ENCODE measurements at places on chromosomes 7 and 10. TPM values are rescaled to one million over a fixed set of nuclear protein-coding genes. Genes with fewer than 3 reads are reported as not detected.

GRCh38 chr7:87218796-87219544 lies 562 bp downstream of the TMEM243 start:
- peak overlapping the region; percentile 81 for H3K4me3 ChIP-seq
- peak; percentile 57 for DNase-seq
- H3K36me3 ChIP-seq = no peaks in the 10 kb centered on the region

DNA sequence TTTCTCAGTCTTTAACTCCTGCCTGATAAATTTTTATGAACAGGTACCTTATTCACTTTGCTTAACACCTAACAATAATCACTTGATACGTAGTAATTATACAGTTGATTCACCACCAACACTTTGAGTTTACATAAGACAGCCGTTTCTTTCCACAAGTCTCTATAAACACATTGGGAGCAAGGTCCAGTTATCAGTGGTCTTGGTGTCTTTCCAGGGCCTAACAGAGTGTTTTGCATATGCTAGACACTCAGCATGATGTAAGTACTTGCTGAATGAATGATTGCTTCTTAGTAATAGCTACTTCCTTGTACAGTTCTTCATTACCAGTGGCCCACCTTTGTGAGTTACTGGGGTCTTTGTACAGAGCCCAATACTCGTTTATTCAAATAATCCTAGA lies 6.4 kb downstream of the CLDN12 start:
- H3K27ac ChIP-seq = no peak overlapping the region
- DNase-seq = no peak
- no peaks in the 10 kb centered on the region for H3K27me3 ChIP-seq
- H3K4me3 ChIP-seq = no peak overlapping the region
- H3K36me3 ChIP-seq = no peaks in the 10 kb centered on the region

DNA sequence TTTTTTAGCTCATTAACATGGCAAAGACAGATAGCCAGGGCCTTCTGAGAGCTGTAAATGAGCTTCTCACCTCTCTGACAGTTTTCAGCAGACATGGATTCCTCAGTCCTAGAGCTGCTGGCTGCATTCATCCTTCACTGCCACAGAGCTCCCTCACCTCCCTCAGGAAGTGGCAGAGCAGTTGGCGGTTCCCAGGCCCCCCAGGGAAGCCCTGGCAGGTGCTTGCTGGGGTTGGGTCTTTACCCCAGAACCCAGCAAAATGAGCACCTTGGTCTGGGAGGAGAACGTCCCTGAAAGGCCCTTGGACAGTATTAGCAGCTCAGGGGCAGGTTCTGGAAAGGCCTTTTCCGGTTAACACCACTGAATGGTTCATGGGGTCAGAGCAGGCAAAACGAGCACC lies 288.0 kb downstream of the PTPRN2 start:
- no peak overlapping the region for H3K27ac ChIP-seq
- H3K27me3 ChIP-seq = no peaks in the 10 kb centered on the region
- DNase-seq = no peak
- no peaks in the 10 kb centered on the region for H3K36me3 ChIP-seq
- no peaks in the 10 kb centered on the region for H3K4me1 ChIP-seq

GRCh38 chr10:29828956-29829355 lies 194.2 kb upstream of the SVIL start:
- no peaks in the 10 kb centered on the region for H3K36me3 ChIP-seq
- H3K27ac ChIP-seq = peak overlapping the region; percentile 68
- H3K4me3 ChIP-seq = no peak overlapping the region
- H3K4me1 ChIP-seq = peaks cover 10% of the 10 kb centered on the region

GRCh38 chr7:159141660-159142059 lies 3.0 kb downstream of the VIPR2 start:
- H3K27me3 ChIP-seq = no peaks in the 10 kb centered on the region
- no peaks in the 10 kb centered on the region for H3K36me3 ChIP-seq
- peaks cover 7% of the 10 kb centered on the region for H3K4me1 ChIP-seq
- no peak overlapping the region for H3K4me3 ChIP-seq

GRCh38 chr10:129046065-129046681 lies 420.9 kb upstream of the MGMT start:
- H3K27ac ChIP-seq = no peak overlapping the region
- DNase-seq = peak; percentile 31
- no peak overlapping the region for H3K4me3 ChIP-seq
- no peaks in the 10 kb centered on the region for H3K27me3 ChIP-seq
- H3K4me1 ChIP-seq = no peaks in the 10 kb centered on the region
- no peaks in the 10 kb centered on the region for H3K36me3 ChIP-seq

- no peak for DNase-seq
- no peaks in the 10 kb centered on the region for H3K27me3 ChIP-seq
- H3K4me3 ChIP-seq = no peak overlapping the region
- H3K27ac ChIP-seq = no peak overlapping the region
- no peaks in the 10 kb centered on the region for H3K4me1 ChIP-seq
- no peaks in the 10 kb centered on the region for H3K36me3 ChIP-seq
Measured at GRCh38 chr10:1366322-1366691, 310.1 kb downstream of the WDR37 start.

GRCh38 chr7:103560136-103560535 lies 114.1 kb upstream of the SLC26A5 start:
- H3K36me3 ChIP-seq = no peaks in the 10 kb centered on the region
- H3K27me3 ChIP-seq = no peaks in the 10 kb centered on the region
- H3K4me3 ChIP-seq = no peak overlapping the region

GRCh38 chr10:35336921-35337823 lies 863 bp downstream of the CCNY start:
- no peaks in the 10 kb centered on the region for H3K36me3 ChIP-seq
- H3K27me3 ChIP-seq = no peaks in the 10 kb centered on the region
- H3K4me3 ChIP-seq = peak overlapping the region; percentile 63

DNA sequence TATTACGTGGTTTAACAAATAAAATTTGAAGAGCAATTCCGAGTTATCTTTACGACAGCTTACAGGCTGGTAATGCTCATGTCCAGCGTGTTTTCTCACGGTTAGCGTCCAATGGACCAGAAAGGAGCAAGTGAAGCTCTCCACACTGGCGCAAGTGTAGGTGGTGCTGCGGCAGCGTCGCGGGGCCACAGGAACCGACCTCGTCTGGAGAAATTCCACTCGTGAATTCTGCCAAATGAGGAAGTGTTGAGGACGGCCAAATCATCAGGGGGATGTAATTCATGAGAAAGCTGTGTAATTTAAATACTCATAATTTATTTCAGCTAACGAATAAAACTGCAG lies 350 bp upstream of the ZNF37A start:
- H3K27ac ChIP-seq = peak overlapping the region; percentile 61
- no peaks in the 10 kb centered on the region for H3K4me1 ChIP-seq
- H3K4me3 ChIP-seq = peak overlapping the region; percentile 74
- no peak for DNase-seq

GRCh38 chr7:99562832-99563231 lies 4.4 kb downstream of the ZNF655 start:
- no peaks in the 10 kb centered on the region for H3K36me3 ChIP-seq
- no peak overlapping the region for H3K4me3 ChIP-seq
- H3K27me3 ChIP-seq = no peaks in the 10 kb centered on the region

DNA sequence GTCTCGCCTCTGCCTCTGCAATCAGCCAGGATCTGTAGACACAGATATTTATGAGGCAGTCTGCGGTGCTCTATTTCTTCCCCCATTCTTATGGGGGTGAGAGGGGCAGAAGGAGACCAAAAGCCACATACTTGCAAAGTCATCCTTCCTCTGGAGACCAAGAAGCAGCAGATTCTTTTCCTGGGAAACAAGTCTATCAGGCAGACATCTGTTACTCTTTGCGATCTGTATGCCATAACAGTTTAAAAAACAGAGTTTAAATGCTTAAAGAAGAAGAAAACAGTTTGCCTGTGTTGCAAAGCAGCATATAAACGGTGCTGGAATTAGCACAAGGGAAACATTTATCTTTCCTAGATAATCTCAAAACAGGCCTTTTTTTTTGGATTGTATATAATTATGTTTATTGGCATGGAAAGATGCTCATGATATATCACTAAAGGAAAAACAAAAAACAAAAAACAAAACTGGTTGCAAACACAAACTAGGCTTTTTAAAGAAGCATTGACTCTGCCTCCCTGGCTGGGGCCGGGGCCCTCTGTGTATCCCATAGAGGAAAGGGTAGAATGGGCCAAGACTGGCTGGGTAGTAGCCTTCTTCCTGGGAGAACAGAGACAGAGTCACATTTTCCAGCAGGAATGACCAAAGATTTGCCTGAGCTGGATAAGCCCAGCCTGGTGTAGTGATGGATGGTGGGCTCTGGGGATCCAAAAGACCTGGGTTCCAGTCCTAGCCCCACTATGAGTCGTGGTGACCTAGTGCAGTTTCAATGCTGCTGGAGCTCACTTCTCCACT lies 50.4 kb downstream of the RGS10 start:
- no peaks in the 10 kb centered on the region for H3K36me3 ChIP-seq
- H3K27ac ChIP-seq = no peak overlapping the region
- H3K27me3 ChIP-seq = no peaks in the 10 kb centered on the region
- no peaks in the 10 kb centered on the region for H3K4me1 ChIP-seq

DNA sequence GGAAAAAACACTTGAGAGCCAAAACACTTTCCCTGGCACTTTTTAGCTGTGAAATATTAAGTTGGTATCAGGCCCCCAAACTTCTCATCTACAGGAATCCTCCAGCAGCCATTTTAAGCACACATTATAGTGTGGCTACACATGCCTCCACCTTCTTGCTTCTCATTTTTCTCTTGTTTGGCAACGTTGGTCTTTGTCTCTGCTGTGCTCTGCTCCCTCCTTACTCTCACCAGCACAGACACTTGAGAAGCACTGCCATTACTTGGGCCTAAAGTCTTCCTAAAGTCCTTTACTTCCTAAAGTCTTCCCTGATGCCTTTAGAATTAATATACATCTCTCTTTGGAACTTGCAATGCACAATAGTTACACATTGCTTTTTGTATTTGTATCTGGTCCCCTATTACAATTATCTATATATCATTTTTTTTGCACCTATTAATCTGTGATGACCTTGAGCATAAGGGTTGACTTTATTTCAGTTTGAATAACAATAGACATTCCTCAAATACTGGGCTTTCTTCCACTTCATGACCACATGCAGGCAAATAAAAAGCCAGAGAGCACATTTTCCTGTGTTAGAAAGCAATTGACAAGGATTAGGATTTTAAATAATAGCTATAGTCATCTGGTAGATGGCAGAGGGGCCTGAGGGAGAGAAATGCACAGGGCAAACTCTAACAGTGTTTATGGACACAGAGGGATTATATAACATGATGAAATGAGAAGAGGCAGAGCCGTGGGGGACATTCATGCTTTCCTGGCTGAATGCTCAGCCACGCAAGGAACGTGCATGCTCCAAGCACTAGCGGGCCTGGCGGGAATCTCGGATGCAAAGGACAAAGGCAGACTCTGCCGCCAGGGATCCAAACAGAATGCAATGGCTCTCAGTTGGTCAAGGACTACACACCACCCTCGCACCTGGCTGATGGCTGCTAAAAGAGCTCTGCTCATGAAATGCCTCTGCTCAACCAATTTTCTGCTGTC lies 99.3 kb downstream of the CDC14C start:
- H3K27me3 ChIP-seq = no peaks in the 10 kb centered on the region
- H3K4me3 ChIP-seq = no peak overlapping the region
- H3K4me1 ChIP-seq = no peaks in the 10 kb centered on the region

DNA sequence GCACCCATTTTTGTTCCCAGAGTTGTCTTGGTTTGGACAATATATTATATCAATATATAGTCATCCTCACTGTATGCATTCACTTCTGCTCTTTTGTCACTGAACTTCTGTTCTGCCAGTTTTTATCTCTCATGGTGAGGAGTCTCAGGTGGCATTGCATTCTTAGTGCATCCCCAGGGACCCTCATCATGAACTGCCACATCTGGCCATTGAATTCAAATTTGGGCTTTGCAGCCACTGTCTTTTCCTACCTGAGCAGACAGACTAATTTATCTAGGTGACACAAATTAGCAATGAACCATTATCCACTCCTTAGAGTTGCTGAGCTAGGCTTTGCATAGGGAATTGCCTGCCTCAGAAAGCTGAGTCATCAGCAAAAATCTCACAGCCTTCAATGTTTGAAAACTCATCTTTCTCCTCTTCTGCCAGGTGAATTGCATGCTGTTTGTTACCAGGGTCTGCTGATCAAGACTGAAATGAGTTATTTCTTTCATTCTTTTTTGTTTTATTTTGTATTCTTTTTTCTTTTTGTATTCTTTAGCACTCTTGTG lies 316.8 kb upstream of the MTPN start:
- no peaks in the 10 kb centered on the region for H3K4me1 ChIP-seq
- no peak for DNase-seq
- no peak overlapping the region for H3K27ac ChIP-seq
- no peaks in the 10 kb centered on the region for H3K36me3 ChIP-seq

Gene ARL3
- total RNA-seq = 10.8 TPM

Gene EPO
- 1.1 TPM for total RNA-seq

Gene PDIA4
- total RNA-seq = 34.6 TPM

Gene HOXA7
- 0.26 TPM for total RNA-seq

Gene PCLO
- total RNA-seq = 0.26 TPM

Gene TMEM248
- 68.5 TPM for total RNA-seq

Gene TFR2
- total RNA-seq = 2.0 TPM
